Stimulated activated CD8-positive, alpha-beta memory T cell treated with anti-CD3 and anti-CD28 coated beads, Interleukin-7, amount 100 ng/mL, for 1 hour (primary cell): ENCODE measurements at places on chromosomes 11 and 22.

GRCh38 chr22:22721681-22722354 lies 77.4 kb downstream of the GGTLC2 start:
- DNase-seq, result no peak

GRCh38 chr22:47586038-47586437 lies 823.6 kb downstream of the TBC1D22A start:
- no peak for DNase-seq

DNA sequence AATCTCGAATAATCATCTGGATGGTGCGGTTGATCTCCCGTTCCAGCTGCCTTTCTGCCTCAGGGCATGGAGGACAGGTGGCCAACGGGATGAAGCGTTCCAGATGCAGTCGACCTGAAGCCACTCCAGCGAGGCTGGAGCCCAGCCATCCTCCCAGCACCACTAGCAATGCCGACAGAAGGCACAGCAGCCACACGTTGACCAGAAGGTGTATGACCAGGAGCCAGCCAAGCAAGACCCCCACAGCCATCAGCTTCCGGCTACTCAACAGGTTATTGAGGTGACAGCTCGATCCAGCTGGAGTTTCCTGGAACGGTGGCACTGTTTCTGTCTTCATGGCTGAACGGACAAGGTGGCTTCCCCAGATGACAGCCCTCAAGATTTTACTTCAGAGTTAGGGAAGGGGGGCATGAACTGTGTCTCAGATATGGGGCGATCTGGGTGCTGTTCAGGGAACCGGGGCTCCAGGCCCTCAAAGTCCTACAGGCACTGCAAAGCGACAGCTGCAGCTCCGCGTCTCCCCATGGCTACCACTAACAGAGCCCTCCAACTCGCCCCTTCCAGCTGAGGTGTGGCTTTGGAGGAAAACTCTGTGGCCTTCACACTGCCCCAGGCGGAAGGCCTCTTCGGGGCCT lies 559 bp downstream of the SNX19 start:
- DNase-seq, result no peak

GRCh38 chr11:96065379-96065778 lies 141.5 kb upstream of the MTMR2 start:
- no peak for DNase-seq

GRCh38 chr22:24066260-24066659 lies 55.2 kb downstream of the CABIN1 start:
- no peak for DNase-seq

DNA sequence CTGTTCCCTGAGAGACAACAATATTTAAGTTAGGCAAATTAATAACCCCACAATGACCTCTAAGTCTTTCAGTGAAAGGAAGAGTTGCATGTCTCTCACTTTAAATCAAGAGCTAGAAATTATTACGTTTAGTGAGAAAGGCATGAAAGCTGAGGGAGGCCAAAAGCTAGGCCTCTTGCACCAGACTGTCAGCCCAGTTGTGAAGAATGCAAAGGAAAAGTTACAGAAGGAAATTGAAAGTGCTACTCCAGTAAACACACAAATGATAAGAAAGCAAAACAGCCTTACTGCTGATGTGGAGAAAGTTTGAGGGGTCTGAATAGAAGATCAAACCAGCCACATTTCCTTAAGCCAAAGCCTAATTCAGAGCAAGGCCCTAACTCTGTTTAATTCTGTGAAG lies 45.0 kb downstream of the BBOX1 start:
- no peak for DNase-seq

DNA sequence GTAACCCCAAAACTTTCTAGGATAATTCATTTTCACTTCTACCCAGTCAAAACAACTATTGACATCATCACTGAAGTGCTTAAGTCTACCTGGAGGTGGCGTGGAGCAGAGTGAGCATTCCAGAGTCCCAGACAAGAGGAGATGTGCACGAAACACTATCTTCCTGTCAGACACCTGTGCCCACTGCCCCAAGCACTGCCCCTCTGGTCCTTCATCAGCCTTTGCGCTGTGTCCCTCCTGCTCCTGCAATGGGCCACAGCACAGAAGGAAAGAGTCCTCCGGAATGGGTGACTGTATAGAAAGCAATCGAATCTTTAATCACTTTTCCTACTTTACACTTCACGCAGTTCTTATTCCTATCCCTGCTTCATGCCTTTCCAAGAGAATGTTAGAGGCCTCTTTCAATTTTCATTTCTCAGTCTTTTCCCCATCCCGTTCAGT lies 512 bp upstream of the GRIA4 start:
- no peak for DNase-seq

- no peak for DNase-seq
Observed at GRCh38 chr11:71190551-71190950, 61.8 kb downstream of the SHANK2 start.

DNA sequence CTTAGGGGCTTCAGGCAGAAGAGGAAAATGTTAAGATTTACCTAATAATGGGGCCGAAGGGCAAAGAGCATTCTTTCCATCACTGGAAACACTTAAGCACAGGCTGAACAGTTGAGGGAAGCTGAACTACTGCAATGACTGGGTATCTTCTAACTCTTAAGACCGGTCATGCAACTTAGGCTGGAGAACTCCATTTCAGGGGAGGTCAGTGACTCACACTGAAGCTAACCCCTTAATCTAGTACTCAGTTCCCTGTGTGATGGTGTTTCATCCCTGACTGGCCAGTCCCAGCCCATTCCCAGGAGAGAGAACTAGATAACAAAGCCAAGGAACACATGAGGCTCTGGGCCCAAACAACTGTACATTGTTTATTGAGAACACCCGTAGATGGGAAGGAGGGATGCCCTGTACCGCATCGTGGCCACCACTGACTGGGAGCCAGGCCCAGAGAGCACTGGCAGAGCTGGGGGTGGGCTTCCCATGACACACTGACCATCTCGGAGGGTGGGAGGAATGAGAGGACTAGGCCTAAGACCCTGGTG lies 10.5 kb downstream of the RPL27A start:
- DNase-seq, result no peak

DNA sequence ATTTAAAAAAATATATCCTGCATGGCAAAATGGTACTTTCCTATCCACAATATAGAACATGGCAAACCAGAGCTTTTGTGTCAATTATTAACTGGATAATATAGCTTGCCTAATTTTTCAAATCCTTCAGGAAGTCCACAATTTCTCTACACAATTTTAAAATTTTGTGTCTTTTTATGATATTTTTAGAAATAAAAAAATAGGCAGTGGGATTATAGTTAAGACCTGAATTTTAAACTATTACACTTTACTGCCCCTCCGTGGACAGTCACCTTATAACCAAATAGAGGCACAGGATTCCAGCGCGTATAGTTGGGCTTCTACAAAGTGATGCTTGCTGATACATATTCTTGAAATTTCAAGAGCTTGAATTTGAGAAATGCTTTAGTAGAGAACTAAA lies 2.1 kb upstream of the DMC1 start:
- DNase-seq, result no peak

GRCh38 chr11:14350215-14350614 lies 8.8 kb downstream of the RRAS2 start:
- DNase-seq, result no peak

- no peak for DNase-seq
Observed at GRCh38 chr11:118785362-118785761, 5.6 kb downstream of the DDX6 start.

DNA sequence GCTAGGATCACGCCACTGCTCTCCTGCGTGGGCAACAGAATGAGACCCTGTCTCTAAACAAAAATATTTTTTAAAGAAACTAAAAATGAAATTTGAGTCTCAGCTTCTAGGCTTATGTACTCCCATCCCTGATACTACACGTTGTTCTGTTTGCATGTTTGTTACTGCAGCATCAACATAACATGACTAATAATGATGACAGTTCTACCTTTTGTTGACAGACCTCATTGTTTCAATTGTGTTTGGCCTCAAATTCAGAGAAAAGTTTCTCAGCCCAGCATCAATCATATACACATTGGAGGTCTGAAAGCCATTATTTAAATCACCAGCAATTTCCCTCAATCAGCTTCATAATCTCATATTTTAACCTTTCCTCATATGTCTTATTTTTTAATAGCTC lies 20.8 kb downstream of the LAYN start:
- no peak for DNase-seq

- DNase-seq, result no peak
Observed at GRCh38 chr22:42155053-42155543, 24.5 kb upstream of the CYP2D6 start.
